ENCODE measurements at places on chromosomes 5 and 9.

- DNase-seq, result no peak
Measured at GRCh38 chr5:67234671-67235176, 38.1 kb upstream of the CD180 start.

DNA sequence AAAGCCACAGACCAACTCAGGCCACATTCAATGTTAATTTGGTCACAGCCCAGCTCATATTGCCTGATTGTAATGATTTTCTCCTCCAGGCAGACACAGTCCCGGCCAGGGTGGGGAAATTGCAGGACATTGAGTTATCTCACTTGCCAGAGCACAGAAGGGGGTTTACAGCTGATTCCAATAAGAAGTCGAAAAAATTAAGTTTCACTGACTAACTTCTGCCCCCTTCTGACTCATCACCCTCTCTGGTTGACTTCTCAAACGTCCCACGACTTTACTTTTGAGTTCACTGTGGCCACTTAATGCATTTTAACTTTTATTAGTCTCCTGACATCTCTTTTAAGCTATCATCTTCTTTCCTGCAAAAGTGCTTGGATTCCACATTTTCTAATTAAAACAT is 321.4 kb upstream of the WWC1 start:
- DNase-seq, result no peak

- peak; percentile 18 for DNase-seq
Measured at GRCh38 chr9:36659500-36659899, 86.8 kb downstream of the MELK start.

DNA sequence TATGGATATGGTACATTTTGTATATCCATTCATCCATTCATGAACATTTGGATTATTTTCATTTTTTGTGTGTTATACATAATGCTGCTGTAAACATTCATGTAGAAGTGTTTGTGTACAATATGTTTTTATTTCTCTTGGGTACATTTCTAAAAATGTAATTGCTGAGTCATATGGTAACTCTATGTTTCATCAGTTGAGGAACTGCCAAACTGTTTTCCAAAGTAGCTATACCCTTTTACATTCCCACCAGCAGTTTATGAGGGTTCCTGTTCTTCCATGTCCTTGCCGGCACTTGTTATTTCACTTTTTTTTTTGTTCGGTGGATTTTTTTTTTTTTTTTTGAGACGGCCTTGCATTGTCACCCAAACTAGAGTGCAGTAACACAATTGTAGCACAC is 54.0 kb upstream of the MCCC2 start:
- DNase-seq, result no peak

DNA sequence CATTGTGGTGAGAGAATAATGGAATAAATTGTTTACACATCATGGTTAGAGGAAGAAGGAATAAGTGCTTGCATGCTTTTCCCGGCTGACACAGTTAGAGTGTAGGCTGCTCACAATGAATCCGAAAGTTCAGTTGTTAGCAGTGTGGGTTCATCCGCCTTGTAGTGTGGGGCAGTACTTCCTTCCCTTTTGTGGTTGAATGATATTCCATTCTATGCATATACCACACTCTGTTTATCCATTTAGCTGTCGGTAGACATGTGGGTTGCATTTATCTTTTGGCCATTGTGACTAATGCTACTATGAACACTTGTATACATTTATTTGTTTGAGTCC is 84.0 kb downstream of the COL5A1 start:
- DNase-seq, result no peak

- no peak for DNase-seq
Measured at GRCh38 chr5:173395257-173395932, 67.2 kb upstream of the STC2 start.

GRCh38 chr5:172178991-172179989 is 8.7 kb downstream of the STK10 start:
- DNase-seq, result no peak

- no peak for DNase-seq
Measured at GRCh38 chr5:175235251-175235960, 208.6 kb downstream of the DRD1 start.

GRCh38 chr9:8734760-8735159 is 935.2 kb upstream of the DMAC1 start:
- no peak for DNase-seq

- no peak for DNase-seq
Measured at GRCh38 chr9:131173995-131174394, 48.6 kb downstream of the NUP214 start.

- no peak for DNase-seq
Measured at GRCh38 chr9:112028242-112029221, 131.9 kb downstream of the UGCG start.

DNA sequence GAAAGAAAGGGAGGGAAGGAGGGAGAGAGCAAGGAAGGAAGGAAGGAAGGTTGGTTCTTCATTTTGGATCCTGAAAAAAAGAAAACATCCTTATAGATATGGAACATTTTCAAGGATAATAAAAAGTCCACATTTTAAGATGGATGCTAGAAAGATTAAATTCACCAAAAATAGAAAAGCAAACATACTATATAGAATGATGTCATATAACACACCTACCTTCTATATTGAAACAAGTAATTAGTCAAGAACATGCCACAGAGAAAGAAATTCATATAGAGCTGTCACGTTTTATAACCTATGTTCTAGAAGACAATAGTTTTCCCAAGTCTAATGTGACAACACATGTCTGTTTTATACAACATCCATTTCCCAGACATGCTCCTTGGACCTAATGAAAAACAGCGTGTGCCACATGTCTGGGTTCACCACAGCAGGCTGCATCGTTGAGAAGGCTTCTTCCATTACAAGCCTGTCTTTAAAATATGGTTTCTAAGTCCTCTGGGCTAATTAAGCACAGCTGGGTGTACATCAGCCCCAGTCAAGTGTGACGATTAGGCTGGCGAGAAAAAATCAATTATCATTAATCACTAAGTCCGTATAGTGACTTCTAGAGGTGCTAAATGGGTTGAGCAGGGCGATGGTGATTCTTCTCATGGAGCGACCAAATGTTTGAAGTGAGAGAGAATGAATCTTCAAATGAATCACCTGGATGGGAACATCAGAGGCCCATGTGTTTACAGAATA is 301.8 kb downstream of the TLE1 start:
- no peak for DNase-seq

- DNase-seq, result no peak
Measured at GRCh38 chr5:83099445-83099844, 22.1 kb downstream of the XRCC4 start.

DNA sequence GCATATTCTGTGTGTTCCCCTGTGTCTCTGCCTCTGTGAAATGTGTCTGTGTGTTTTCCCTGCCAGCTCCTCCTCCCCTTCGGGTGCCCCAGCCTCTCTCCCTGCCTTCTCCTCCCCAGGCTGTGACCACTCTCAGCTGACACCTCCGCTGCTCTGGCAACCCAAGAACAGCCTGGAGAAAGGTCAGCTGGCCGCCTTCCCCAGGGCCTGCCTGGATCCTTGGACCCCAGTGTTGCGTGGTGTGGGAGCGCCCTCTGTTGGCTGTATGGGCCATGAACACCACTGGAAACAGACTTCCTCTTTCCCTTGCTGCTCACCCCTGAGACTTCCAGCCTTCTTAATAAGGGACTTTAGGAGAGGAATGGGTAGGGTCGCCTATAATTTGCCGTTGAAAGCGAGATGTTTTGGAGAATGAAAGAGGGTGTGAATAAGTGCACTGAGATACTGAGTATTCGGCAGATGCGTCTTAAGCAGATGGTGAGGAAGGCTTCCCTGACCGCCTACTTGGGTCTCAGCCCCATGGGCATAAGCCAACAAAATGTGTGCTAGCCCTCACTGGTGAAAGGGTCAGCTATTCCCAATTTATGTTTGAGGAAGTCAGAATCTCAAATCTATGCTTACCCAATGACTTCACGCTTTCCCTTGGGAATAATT is 114.9 kb upstream of the TRIM32 start:
- peak; percentile 63 for DNase-seq

DNA sequence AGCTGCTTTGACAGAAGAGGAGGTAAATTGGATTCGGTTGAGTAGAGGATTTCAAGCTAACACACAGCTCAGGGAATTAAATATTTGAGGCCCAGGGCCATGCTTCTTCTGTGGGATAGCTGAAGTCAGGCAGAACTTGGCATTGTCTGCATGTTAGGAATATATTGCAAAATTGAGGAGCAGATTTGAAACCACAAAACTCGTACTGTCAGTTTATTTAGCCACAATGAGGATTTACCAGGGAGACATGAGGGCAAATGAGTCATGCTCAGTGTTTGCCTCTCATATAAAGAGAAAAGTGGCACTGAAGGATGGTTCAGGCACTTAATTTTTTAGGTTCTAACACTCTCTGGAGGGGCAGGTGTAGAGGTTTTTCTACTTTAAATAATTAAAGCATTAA is 83.0 kb upstream of the PRLR start:
- no peak for DNase-seq

DNA sequence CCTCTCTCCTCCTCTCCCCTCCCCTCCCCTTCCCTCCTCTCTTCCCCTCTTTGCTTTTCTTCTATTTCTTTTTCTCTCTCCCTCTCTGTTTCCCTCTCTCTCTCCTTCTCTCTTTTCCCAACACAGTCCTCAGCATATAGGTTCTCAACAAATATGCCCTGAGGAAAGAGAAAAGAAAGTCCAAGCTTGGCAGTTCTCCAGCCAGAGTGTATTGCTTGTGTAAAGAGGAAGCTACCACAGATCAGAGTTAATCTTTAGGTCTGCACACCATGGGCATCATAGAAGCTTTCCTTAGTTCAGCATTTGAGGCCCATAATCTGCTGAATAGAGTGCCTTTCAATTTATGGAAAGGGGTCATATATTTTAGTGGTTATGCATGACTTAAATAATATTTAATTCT is 382.8 kb upstream of the WWC1 start:
- DNase-seq, result no peak

DNA sequence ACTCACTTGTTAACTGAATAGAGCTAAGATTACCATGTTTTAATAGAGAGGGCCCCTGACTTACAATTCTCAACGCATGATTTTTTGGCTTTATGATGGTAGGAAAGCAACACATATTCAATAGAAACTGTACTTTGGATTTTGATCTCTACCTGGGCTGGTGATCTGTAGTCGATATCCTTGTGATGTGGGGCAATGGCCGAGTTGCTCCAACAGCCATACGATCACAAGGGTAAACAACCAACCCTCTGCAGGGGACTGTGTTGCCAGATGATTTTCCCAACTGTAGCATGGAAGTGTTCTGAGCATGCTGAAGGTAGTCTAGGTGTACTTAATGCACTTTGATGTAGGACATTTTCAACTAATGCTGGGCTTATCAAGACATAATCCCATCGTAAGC is 36.5 kb downstream of the NSUN2 start:
- no peak for DNase-seq

DNA sequence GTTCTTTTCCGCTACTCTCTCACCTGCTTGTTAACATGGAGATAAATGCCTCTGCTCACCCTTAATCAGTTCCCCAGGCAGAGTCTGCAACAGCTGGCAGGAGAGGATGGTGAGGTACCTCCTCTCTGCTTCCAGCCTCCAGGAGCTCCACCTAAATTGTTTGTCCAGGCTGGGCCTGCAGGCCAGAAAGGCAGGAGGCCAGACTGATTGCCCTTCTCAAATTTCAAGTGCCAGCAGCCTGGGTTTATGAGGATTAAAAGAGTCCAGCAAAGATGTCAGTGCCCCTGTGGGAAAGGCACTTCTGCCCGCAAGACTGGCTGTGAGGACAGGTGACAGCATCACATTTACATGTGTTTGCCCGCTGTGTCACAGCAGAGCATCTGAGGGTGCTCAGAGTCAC is 19.8 kb downstream of the CORO2A start:
- no peak for DNase-seq

DNA sequence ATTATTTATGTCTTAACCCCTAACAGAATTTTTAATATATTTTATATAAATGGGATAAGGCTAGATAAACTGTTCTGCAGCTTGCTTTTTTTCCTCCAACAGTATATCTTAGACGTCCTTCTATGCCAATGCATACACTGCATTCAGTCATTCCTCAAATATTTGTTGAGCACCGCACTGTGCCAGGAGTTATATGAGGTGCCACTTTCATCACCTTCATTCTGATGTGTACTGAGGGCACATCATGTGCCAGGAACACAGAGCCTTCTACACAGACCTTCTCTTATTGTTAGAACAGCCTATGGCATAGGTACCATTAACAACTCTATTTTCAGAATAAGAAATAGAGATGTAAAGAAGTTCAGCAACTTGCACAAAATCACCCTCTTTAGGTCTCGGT is 570.1 kb downstream of the CDK5RAP2 start:
- no peak for DNase-seq

DNA sequence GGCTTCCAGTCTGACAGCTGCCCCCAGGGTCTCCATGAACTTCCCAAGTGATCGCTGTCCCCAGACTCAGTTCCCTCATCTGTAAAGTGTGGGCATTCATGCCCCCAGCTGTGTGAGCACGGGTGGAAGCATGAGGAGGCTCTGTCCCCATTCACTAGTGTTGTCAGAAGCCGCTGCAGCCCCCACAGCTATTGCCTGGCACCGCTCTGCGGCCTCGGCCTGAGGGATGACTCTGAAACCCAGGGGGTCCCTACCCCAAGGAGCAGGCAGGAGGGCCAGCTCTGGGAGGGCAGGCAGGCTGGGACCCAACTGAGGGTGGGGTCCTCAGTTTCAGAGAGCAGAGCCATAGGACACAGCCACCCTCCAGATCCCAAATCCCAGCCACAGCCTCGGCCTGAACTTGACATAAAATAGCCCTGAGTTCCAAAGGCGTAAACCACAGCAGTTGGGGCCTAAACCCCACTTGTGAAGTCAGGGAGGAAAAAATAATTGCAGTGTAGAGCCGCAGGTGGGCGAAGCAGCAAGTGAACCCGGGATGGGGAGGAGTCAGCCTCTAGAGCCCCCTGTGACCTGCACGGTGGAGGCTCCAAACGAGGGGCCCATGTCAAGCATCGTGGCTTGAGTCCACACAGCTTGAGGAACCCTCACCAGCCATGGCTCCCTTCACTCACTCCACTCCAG is 66.0 kb upstream of the ADAMTS2 start:
- no peak for DNase-seq

GRCh38 chr5:108726446-108727235 is 21.1 kb upstream of the FER start:
- DNase-seq, result no peak

- DNase-seq, result no peak
Measured at GRCh38 chr5:34652914-34653313, 3.2 kb upstream of the RAI14 start.

Measured in NAMALWA (cell line).